ENCODE measurements at places on chromosomes 13 and 19. TPM values are rescaled to one million over a fixed set of nuclear protein-coding genes. Genes with fewer than 3 reads are reported as not detected.

CEACAM20 gene
- total RNA-seq, result not detected

TEAD2 gene
- 8.9 TPM for total RNA-seq

FBXO27 gene
- 8.5 TPM for total RNA-seq

DNA sequence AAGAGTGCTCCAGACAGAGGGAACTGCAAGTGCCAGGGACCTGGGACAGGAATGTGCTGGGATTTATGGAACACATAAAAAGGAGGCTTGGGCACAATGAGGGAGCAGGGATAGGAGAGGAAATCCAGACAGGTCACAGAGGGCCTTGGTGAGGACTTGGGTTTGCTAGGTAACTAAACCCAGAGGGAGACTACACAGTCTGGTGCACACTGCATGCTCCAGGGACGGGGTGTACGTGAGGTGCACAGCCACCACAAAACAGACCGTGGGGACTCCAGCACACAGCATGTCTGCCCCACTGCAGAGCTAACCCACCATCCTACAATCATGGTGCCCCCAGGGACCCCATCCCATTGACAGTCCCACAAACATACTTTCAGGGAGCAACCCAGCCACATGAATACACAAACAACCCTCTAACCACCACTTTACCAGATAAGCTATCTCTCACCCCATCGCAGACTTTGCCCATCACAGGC, 5.5 kb upstream of the ZFP36 start:
- no peak for DNase-seq

DNA sequence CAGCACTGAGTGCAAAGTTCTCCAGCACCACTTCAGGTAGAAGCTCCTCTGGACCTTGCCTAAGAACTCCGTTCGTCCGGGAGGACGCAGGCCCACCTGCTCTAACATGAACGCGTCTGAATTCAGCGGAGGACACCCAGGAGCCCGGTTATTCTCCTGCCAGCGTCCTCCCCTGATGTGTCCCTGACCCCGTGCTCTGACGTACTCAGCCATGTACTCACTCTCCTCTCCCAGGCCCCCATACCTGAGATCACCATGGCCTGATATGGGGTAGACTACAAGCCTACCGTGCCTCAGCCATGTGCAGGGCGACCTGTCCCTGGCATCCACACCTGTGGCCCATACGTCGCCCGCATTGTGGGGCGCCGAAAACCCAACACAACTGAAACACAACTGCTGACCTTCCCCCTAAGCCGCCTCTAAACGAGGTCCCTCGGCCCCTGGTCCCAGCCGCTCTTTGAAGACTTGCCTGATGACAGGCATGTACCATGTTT, 744 bp upstream of the ZNF584 start:
- DNase-seq, result no peak

GRCh38 chr19:3684817-3685410, 15.4 kb downstream of the PIP5K1C start:
- no peak for DNase-seq

GRCh38 chr13:65582160-65582559, 1648.0 kb downstream of the PCDH9 start:
- DNase-seq, result no peak

GRCh38 chr13:63396746-63397145, 1981.1 kb upstream of the PCDH20 start:
- no peak for DNase-seq
